ENCODE measurements at places on chromosomes 4 and X.

DNA sequence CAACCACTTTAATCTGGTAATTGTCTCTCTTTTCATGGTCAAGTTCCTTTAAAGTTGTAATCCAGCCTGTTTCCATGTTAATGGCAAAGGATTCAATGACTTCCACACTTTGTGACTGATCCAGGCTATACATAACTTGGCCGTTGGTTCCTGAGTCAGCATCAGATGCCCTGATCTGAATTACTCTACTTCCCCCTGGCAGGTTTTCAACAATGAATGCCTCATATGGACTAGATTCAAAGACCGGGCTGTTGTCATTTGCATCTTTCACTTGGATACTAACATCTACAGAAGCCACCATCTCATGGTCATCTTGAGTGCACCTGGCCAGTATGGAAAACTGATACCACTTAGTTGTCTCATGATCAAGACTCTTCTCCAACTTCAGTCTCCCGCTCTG lies 62.6 kb upstream of the MTNR1A start:
- no peak for DNase-seq

DNA sequence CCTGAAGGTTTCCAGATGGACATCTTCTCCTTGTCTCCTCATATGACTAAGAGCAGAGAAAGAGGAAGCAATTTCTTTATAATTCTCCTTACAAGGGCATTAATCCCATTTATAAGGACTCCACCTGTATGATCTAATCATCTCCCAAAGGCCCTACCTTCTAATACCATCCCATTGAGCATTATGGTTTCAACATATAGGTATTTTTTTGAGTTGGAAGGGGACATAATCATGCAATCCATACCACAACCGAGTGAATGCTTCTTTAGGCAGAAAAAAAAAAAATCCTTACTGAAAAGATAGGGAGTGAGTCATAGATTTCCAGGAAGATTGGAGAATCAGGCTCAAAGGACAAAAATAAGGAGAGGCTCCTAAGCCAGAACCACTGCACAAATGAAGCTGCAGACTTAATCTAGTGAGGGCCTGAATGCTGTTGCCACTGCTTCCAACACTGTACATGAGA lies 312.5 kb upstream of the HS3ST1 start:
- DNase-seq: no peak

DNA sequence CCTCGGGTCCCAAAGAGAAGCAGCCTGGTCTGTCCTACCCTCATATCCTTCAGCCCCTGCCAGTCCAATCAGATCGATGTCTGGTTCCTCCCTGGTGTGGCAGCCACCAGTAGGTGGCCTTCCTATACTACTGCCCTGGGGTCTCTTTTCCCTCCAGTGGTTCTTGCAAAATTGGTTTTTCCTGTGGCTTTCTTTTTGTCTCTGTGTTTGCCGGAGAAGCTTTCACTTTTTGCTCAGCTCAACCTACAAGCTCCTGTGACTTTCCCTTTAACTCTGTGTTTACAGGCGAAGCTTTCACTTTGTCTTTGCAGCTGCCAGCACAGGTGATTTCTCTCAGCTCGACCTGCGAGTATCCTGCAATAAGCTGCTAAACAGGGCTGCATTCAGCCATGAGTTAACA lies 46.8 kb downstream of the UGT2A3 start:
- no peak for DNase-seq

DNA sequence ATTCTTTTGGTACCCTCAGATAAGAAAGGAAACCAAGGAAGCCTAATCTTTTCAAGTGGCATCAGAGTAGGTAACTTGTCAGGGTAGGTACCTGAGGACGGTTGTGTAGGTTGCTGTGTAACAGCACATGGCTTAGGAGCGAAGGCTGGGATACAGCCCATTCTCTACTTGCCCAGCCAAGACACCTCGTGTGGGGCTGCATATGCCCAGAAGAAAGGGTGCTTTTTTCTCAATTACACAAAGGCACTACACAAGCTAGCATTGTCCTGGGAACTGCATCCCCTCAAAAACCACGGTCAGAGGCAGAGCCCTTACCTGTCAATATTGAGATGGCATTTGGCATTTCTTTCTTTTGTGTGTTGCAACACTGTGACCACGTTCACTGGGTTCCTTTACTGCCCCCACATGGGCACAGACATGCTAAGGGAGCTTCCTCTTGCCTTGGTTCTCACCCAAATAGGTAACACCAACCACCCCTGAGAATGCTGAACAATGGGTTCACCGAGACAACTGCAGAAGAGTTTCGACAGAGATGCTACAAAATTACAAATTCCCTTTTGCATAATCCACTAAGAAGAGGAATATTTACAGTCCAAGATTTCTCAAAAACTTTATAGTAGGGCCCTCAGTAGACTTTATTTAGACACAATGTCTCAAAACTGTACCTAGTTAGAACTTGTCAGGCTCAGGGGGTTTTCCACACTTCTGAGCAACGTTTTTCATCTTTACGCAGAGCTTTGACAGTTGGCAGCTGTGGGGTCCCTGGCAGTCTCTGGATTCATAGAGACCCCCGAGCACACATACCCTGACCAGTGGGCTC lies 35.8 kb upstream of the TNIP3 start:
- DNase-seq: no peak

GRCh38 chr4:119035951-119036737 lies 99.5 kb upstream of the MYOZ2 start:
- DNase-seq: no peak

Data from activated effector memory CD4-positive, alpha-beta T cell treated with anti-CD3 and anti-CD28 coated beads, Interleukin-2, amount 50 U/mL, for 16 hours (primary cell).